ENCODE measurements at places on chromosomes 7 and 10.

- peak; percentile 60 for DNase-seq
Observed at GRCh38 chr7:73606801-73607691, 17.3 kb downstream of the MLXIPL start.

GRCh38 chr7:58086871-58087535, 637.0 kb downstream of the ZNF716 start:
- no peak for DNase-seq

DNA sequence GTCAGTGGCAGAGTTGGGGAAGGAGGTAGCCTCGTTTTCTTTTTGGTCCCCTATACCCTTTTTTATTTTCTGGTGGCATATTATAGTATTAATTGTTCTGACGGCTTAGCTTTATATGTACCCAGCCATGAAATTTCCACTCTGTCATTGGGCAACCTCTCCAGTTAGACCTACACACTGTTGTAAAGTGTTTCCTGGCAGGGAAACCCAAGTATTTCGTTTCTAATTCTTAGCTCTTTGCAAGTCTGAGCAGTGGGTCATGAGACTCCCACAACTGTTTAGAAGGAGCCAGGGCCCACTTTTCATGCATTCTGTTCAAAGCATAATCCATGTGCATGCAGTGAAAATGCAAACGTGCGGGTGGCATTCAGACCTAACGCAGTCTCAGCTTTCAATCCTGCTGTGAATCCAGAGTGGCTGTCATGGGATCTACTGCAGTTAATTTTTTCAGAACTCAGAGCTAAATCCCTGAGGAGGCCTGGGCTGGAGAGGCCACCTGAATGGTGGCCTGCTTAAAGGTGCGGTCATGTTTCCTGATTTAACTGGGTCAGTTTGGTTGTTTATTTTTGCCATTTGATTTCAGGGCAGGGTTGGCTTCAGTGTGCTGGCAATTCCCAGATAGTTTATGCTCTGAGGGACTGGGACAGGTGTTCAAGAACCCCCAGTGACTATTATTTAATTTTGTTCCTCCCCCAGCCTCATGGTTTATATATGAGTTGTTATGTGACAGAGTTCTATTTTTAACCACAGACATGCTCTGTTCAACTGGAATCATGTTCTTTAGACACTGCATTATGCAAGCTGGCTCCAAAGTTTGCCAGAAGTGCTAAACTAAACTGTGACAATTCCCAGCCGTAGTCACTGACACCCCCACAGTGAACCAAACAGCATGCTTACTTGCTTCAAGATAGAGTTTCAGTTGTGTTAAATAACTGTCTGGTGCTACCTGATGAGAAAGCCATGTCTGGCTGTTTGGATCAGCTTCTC, 27.4 kb upstream of the SYPL1 start:
- no peak for DNase-seq

- DNase-seq, result no peak
Observed at GRCh38 chr7:47295606-47296005, 286.3 kb downstream of the TNS3 start.

DNA sequence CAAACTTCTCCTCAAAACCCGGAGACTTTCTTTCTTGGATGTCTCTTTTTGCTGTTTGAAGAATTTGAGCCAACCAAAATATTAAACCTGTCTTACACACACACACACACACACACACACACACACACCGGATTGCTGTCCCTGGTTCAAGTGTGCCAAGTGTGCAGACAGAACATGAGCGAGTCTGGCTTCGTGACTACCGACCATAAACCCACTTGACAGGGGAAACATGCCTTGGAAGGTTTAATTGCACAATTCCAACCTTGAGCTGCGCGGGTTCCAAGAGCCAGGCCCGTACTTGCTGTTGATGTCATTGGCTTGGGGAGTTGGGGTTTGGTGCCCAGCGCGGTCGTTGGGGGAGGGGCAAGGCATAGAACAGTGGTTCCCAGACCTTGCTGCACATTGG, 1.7 kb downstream of the EGFR start:
- no peak for DNase-seq

- DNase-seq, result no peak
Observed at GRCh38 chr7:76369018-76369417, 10.2 kb upstream of the YWHAG start.

- DNase-seq, result no peak
Observed at GRCh38 chr10:68271196-68271882, 39.4 kb upstream of the ATOH7 start.

GRCh38 chr10:34273340-34273739, 541.8 kb downstream of the PARD3 start:
- DNase-seq, result no peak

- DNase-seq, result no peak
Observed at GRCh38 chr10:24448351-24448999, 239.5 kb downstream of the KIAA1217 start.

GRCh38 chr10:71893920-71894319, 42.9 kb upstream of the PSAP start:
- DNase-seq, result no peak

GRCh38 chr10:110461530-110461929, 36.2 kb upstream of the DUSP5 start:
- no peak for DNase-seq

- no peak for DNase-seq
Observed at GRCh38 chr10:130421909-130422308, 285.7 kb downstream of the GLRX3 start.

- DNase-seq, result peak; percentile 79
Observed at GRCh38 chr7:26199301-26200037, 1.1 kb downstream of the HNRNPA2B1 start.

GRCh38 chr7:115087437-115087836, 165.5 kb downstream of the MDFIC start:
- DNase-seq, result no peak

GRCh38 chr10:88886557-88886956, 6.5 kb downstream of the STAMBPL1 start:
- DNase-seq, result no peak
